A549 treated with Hydrocortisone at 1 μM for 4 hours (cell line): ENCODE measurements at places on chromosomes 12 and 14. TPM values are rescaled to one million over a fixed set of nuclear protein-coding genes. Genes with fewer than 3 reads are reported as not detected.

Gene SELPLG
- 0.64 to 1.2 TPM (median 0.91 TPM) in 5 replicates for total RNA-seq

Gene TPH2
- total RNA-seq: 0.10 TPM in 1 of 5 replicates, not detected in the others

Gene DPPA3
- total RNA-seq: not detected in 5 replicates

Gene ADIPOR2
- 55.6 to 71.8 TPM (median 58.6 TPM) in 5 replicates for total RNA-seq

Gene FAM181A
- total RNA-seq: not detected in 5 replicates

Gene HHIPL1
- total RNA-seq: 0.16 to 0.24 TPM (median 0.20 TPM) in 5 replicates
